ENCODE measurements at places on chromosomes 2 and 18. TPM values are rescaled to one million over a fixed set of nuclear protein-coding genes. Genes with fewer than 3 reads are reported as not detected.

GRCh38 chr18:42157878-42158277 lies 202.8 kb downstream of the PIK3C3 start:
- DNase-seq = no peak

DNA sequence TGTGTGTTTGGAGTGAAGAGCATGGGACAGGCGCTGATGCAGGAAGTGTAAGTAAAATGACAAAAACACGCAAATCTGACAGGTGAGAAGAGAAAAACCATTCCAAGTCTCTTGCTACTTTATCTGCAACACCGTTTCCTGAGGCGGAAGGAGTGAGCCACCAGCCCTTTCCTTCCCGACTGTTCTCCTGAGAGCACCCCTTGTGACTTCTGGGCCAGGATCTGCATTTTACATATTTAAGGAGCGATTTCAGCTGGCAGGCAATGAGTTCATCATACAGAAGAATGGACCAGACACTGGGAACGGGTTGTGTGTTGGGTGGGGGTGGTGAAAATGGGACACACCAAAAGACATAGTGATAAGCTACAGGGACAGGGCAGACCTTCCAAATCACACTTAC lies 277.3 kb downstream of the TGIF1 start:
- DNase-seq = no peak

- no peak for DNase-seq
Observed at GRCh38 chr18:48139431-48140347, 209.2 kb upstream of the SMAD2 start.

- DNase-seq = no peak
Observed at GRCh38 chr2:3463186-3463835, 56.0 kb downstream of the ADI1 start.

DNA sequence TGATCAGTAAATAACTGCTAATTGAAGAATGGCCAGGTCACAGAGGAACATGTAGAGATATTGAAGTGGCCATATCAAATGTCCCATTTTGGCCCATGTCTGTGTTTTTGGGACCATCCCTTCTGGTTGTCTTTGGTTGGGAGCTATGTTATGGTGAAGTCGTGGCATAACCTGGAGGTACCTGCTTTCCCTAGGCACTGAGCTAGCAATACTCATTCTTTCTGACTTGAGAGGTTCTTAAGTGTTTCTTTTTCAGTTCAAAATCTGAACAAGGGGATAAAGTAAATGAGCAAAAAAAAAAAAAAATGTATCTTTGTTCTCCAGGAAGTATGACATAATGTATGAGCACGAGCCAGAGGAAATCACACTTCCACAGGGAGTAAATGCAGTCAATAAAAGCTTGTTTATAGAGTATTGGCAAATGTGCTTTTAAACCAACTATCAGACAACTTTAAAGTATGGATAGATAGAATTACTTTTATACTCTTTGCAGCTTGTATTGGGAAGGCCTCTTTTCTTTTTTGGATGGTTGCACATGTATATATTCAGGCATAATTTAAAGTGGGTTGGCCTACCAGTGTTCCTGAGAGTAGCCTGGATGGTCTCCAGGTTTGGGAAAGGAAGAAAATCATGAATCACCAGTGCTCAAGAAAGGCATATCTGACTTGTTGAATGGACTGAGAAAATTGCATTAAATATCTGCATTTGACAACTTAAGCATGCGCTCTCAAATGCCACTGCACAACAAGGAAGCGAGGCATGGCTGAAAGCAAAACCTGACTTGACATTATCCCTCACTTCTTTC lies 125.0 kb downstream of the SPHKAP start:
- DNase-seq = no peak

DNA sequence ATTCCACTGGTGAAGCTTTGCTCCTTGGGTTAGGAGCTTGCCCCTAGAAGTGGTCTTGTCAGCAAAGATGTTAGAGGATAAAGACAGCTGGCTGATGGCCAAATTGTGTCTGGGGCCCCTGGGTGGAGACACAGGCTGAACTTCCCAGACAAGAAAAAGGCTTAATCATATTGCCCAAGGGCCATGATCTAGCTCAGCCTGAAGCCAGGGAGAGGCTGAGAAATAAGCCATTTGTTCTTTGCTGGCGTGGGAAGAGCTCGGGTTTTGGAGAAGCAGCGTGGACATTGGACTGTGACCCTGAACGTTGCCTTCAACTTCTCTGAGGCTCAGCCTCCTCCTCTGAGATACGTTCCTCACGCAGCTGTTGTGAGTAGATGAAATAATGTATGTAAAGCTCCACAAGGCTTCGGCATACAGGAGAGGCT lies 153.0 kb downstream of the ZFP36L2 start:
- peak; percentile 80 for DNase-seq

DNA sequence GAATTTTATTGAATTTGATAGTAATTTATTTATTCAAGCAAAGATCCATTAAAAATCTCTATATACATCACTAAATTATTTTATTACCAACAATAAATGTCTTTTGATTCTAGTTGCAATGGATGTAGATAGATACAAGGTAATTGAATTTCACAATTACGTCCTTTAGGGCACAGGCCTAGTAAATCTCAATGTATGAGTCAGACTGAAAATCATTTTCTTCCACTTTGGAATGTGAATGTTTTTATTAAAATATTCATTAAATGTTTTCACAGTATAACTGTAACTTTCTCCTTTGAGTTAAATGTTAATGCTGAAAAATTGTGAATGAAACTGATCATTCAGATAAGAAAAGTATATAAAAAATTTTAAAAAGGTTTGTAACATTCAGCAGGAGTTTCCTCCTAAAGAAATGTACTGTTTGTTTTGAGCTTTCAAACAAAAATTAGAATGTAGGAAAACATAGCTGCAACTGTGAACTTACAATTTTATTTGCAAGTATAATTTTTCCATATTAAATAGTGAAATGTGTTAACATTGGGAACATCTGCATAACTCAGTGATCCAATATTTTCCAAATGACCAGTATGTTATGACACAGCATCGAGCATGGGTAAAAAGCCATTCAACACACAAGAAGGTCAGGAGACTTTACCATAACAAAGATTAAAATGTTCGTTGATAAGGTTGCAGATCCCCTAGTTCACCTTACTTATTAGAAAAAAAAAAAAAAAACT lies 663.7 kb downstream of the METTL4 start:
- no peak for DNase-seq

DNA sequence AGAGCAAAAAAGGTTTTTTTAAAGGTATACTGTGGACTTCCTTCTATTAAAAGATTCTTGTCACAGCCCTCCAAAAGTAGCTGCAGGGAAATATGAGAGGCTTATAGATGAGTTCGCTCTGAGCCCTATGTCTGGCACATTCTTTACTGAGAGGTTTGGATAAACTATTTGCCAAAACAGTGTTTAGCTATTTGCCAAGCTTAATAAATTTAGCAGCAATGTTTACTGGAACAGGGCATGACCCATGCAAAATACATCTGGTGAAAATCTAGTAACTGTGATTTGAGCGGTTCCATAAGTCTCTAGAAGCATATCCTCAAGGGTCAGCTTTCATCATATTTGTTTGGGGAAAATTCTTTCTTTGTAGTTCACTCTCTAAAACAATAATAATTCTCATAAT lies 1696.7 kb upstream of the PIK3C3 start:
- DNase-seq = no peak

- DNase-seq = peak; percentile 26
Observed at GRCh38 chr2:118525346-118525745, 322.1 kb downstream of the EN1 start.

- DNase-seq = no peak
Observed at GRCh38 chr2:136081582-136082210, 36.3 kb downstream of the CXCR4 start.

The FABP1 gene
- not detected for polyA plus RNA-seq

The TMEM169 gene
- 0.11 TPM for polyA plus RNA-seq

The IKZF2 gene
- polyA plus RNA-seq = 3.4 TPM

The KIF1A gene
- 0.22 TPM for polyA plus RNA-seq

The CFC1 gene
- polyA plus RNA-seq = not detected

Data from GM23248 (cell line).